NCI-H82 (cell line): ENCODE measurements at places on chromosomes 2 and 18.

DNA sequence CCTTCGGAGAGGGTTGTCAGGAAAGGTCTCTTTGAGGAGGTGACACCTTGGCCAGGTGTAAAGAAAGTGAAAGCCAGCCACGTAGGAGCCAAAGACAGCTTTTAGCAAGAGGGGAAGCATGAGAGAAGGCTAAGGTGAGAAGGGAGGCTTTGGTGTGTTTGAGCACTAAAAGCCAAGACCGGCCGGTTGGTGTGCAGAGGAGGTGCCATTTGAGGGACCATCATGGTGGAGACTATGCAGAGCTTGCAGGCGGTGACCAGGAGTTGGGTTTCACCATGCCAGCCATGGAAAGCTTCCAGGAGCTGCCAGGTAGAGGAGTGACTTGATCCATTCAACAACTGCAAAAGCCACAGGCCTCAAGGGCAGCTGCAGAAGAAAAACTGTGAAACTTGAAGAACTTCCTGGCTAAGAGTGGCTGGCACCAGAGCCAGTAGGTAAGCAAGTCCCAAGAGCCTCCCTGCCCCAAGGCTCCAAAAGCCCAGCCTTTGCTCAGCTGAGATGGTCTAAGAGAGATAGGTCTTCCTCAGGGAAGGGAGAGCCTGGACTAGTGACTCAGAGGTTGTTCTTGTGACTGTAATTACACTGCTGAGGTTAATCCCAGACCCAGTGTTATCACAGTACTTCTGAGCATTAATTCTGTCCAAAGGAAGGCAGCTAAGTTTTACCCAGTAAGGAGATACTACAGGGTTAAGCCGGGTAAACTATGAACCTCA is 319.0 kb downstream of the BCL11A start:
- DNase-seq = no peak

- DNase-seq = no peak
Measured at GRCh38 chr2:274503-274902, 9.8 kb downstream of the ACP1 start.

- no peak for DNase-seq
Measured at GRCh38 chr18:22493255-22493654, 75.5 kb upstream of the CTAGE1 start.

- no peak for DNase-seq
Measured at GRCh38 chr2:40962026-40962425, 510.1 kb upstream of the SLC8A1 start.

GRCh38 chr2:102100371-102101096 is 42.0 kb upstream of the IL1R1 start:
- DNase-seq = no peak

DNA sequence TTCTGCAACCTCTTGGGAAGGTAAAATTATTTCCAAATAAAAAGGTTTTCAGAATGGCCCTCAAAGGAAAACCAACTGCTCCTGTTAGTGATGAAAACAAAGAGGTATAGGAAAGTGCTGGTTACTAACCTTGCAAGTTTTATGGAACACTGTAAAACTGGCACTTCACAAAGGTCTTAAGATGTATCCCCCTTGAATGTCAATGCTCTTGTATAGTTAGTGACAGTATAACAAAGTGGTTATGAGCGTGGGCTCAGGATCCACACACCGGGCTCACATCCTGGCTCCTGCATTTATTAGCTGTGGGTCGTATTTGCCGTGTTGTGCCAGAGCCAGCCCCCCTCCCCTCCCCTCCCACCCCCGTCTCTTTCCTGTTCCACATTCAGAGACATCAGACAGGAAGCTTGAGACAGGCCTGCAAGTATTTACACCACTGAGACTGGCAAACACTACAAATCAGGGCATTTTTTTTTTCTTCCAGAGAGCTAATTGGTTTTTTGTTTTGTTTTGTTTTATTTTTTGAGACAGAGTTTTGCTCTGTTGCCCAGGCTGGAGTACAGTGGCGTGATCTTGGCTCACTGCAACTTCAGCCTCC is 9.2 kb upstream of the DNPEP start:
- DNase-seq = no peak

GRCh38 chr2:233462826-233463470 is 103.6 kb downstream of the USP40 start:
- no peak for DNase-seq

- no peak for DNase-seq
Measured at GRCh38 chr18:24504401-24504800, 44.0 kb downstream of the HRH4 start.

GRCh38 chr18:25349926-25350487 is 2.0 kb downstream of the ZNF521 start:
- peak; percentile 30 for DNase-seq

- DNase-seq = no peak
Measured at GRCh38 chr2:162182395-162182794, 30.3 kb upstream of the GCG start.

- no peak for DNase-seq
Measured at GRCh38 chr2:6878549-6878948, 972 bp downstream of the RSAD2 start.

- no peak for DNase-seq
Measured at GRCh38 chr2:64661741-64662169, 8.0 kb upstream of the SERTAD2 start.

DNA sequence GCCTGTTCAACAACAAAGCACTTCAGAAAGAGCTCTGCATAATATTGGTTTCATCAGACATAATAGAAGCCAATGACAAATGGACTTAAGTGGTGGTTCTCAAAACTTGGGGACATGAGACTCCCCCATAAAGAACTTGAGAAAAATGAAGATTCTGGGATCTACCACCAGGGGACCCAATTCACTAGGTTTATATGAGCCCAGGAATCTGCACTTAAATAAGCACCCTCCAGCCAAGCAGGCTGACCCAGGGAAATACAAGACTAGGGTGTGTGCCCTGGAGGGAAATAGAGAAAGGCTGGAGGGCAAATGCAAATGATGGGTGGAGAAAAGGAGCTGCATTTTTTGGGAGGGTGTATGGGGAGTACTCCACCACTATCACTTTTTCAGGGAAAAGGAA is 52.5 kb downstream of the SATB2 start:
- peak; percentile 39 for DNase-seq

DNA sequence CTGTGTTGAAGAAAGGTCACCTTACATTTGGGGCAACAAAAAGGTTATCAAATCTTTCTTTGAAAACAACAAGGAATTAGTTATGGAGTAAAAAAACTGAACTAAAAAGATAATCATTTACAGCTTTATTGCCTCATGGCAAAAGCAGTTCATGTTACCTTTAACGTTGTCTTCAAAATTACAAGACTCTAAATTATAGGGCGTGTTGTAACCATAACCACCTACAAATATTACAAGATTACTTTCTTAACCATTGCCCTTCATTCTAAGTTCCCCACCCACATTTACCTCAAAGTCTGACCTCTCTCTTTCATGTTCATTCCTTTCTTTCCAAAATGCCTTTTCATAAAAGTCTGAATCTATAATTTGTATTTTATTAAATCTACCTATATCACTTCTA is 74.6 kb upstream of the LRATD1 start:
- no peak for DNase-seq

- no peak for DNase-seq
Measured at GRCh38 chr2:170404846-170405245, 226.9 kb downstream of the MYO3B start.

GRCh38 chr2:24586955-24587354 is 95.9 kb downstream of the NCOA1 start:
- no peak for DNase-seq

DNA sequence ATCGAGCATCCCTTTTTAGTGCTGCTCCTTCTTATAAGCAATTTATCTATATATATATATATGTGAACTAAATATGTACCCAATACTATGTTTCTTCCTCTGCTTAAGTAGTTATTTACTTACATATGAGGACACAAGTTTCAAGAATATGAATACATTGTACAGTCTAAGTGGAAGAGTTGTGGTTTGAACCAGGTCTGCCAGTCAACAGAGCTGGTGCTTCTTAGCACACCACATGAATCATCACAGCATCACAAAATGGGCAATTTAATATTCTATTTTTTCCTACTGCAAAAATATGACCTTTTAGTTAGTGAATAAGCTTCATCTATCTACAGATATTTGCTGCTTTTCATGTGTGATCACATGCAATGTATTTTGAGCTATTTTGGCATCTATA is 64.4 kb upstream of the SPAG16 start:
- DNase-seq = no peak

GRCh38 chr18:12236934-12237832 is 17.0 kb upstream of the CIDEA start:
- peak; percentile 80 for DNase-seq

- DNase-seq = no peak
Measured at GRCh38 chr2:232772531-232772930, 3.8 kb downstream of the KCNJ13 start.

DNA sequence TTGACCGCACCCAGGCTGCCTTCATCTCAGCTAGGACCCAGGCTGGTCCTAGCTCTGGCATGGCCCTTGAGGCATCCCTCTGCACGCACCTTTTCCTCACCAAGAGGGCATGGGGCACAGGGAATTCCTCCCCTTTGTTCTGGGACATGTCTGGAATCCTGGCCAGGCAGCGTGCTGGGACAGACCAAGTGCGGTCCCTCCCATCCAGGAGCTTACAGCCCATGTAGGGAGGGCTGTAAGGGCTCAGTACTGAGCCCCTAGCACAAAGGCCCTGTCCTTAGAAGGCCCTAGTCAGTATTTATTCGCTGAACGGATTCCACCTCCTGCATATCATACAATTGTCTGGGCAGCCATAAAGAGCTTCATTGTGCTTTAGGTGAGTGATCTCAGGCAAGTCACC is 3.0 kb downstream of the TMEM37 start:
- no peak for DNase-seq

- no peak for DNase-seq
Measured at GRCh38 chr2:53964257-53964952, 6.4 kb downstream of the PSME4 start.

DNA sequence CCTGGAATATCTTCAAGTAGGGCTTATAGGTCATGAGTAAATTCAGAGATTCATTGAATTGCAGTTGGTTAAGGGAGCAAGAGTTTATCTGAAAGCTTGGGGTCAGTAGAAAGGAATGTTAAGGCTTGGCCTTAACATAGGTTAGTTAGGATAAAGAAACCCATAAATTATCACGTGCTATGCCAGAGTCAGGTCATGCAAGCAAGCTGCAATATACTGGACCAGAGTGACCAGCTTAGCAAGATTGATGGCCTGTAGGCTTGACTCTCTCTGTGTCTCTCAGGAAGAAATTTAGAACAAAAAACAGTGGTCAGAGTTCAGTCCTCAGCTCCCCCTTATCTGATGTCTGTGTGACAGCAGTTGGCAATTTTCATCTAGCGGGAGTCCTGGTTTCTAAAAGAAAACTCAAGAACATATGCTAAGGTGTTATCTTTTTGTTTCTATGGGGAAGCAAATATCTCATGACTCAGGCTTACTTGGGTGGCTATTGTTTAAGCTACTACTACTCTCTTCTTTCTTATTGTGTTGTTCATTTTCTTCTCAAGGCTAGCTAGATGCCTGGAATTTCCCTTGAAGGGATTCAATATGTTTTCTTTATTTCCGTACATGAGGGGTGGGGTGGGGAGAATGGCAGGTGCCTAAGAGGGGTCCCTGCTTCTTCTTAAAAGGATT is 28.7 kb upstream of the MARCO start:
- DNase-seq = no peak

- DNase-seq = no peak
Measured at GRCh38 chr2:14189929-14190328, 442.6 kb upstream of the LRATD1 start.

DNA sequence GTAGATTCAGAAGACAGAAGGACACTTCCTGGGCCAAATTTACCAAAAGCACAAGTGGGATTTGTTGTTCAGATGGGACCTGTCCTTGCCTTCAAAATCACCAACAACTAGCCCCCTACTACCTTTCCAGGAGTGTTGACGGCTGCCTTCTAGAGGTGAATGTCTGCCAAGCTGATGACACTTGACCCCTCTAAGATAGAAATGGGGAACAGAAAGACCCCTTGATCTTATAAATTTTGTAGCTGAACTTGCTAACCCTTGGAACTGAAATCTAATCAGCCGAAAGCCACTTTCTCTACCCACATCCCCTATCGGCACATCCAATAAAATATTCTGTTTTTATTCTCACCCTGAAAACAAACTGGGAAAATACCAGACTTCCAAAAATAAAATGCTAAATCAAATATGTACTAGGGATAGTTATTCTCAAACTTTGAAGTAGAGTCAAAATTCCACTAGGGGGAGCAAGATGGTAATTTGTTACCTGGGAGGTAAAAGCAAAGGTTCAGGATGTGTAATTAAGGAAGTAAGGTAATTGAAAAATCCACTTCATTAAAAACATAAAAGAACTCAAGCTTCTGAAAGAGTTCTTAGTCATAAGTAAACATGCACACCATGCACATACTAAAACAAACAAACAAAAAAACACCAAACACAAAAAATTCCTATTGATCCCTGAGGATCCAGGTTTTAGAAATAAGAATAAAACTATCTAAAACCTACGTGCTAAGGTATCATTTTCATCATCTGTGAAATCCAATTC is 119.2 kb downstream of the ANKRD44 start:
- DNase-seq = peak; percentile 65

DNA sequence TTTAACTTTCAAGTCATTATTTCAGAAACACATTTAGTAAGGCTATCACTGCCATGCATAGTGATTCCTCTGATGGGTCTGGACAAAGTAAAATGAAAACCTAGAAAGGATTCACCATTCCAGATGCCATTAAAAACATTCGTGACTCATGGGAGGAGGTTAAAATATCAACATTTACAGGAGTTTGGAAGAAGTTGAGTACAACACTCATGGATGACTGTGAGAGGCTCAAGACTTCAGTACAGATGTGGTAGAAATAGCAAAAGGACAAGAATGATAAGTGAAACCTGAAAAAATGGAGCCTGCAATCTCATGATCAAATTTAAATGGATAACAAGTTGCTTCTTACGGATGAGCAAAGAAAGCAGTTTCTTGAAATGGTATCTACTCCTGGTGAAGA is 5.8 kb upstream of the TWSG1 start:
- no peak for DNase-seq

DNA sequence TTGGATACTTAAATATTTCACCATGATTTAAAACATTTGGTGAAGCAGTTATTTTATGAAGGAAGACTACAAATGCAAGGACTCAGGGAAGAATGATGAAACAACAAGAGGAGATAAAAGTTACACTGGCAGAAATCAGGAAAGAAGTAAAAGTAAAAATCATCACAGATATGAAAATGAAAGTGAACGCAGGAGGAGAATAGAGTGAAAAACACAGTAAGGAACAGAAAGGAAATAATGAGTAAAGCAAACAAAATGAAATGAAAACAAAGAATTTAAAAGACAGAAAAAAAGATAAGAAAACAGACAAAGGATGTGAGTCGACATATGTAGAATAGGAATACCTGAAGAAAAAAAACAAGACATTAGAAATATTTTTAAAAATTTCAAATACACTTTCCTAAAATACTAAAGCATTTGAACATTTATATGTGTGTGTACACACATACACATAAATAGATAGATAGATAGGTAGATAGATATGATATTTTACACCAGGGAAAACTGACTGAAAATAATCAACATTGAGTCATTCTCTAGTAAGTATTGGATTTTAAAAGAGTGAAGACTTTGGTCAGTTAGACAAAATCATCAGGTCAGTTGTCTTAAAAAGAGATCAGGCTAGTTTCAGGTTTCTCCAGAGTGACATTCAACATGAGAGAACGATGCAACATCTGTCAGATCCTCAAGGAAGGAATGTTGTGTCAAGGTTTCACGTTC is 12.1 kb upstream of the KDSR start:
- no peak for DNase-seq

GRCh38 chr18:5817816-5818215 is 77.5 kb downstream of the TMEM200C start:
- no peak for DNase-seq
